Left lung (tissue), 14 donors: ENCODE measurements at places on chromosomes 3 and 15. TPM values are rescaled to one million over a fixed set of nuclear protein-coding genes. Genes with fewer than 3 reads are reported as not detected.

GRCh38 chr15:60803059-60803458 lies 324.1 kb upstream of the ICE2 start:
- H3K4me3 ChIP-seq = no peak overlapping the region
- no peaks in the 10 kb centered on the region for H3K36me3 ChIP-seq
- peaks cover 5% of the 10 kb centered on the region for H3K4me1 ChIP-seq
- no peak overlapping the region for H3K27ac ChIP-seq
- no peak for DNase-seq

GRCh38 chr3:126522363-126522788 lies 1.6 kb upstream of the CHST13 start:
- no peak overlapping the region for H3K4me3 ChIP-seq
- no peak overlapping the region for H3K27ac ChIP-seq
- peak; percentile 49 for DNase-seq
- H3K4me1 ChIP-seq = no peaks in the 10 kb centered on the region
- no peaks in the 10 kb centered on the region for H3K36me3 ChIP-seq

The CALML4 gene
- 3.0 TPM for total RNA-seq

GRCh38 chr3:174387736-174388135 lies 471.4 kb upstream of the NAALADL2 start:
- no peak for DNase-seq
- no peaks in the 10 kb centered on the region for H3K36me3 ChIP-seq
- no peaks in the 10 kb centered on the region for H3K4me1 ChIP-seq
- no peak overlapping the region for H3K4me3 ChIP-seq
- H3K27me3 ChIP-seq = no peaks in the 10 kb centered on the region

DNA sequence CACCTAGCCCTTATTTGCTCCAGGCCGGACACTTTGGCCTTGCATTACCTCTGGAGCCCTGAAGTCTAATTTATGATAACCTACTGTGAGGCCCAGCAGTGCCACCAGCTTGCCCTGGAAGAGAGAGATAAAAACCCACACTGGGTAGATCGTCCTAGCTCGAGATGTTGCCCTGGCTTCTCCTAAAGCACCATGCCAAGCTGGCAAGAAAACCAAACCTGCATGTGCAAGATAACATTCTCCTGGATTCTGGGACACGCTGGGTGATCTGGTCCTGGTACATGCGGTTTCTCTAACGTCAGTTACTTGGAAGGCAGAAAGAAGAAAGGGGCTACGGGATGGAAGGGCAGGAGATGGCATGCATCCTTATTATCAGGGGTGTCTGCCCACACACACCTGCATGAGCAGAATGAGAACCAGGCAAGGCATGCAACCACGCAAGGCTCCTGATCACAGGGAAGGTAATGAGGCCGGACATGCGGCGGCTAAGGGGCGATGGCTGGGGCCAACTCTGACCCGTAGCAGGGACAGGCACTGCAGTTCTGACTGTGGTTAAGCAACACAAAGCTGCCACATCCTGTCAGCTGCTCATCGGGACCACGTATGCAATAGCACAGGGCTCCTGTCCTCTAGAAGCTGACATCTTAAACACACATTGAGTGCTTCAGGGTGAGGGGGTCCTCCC lies 73.0 kb downstream of the OXNAD1 start:
- H3K27me3 ChIP-seq = no peaks in the 10 kb centered on the region
- peak; percentile 39 for DNase-seq
- peak overlapping the region; percentile 64 for H3K27ac ChIP-seq
- H3K4me1 ChIP-seq = peaks cover 9% of the 10 kb centered on the region
- peaks cover 28% of the 10 kb centered on the region for H3K36me3 ChIP-seq

GRCh38 chr3:196985298-196985697 lies 16.7 kb upstream of the PIGZ start:
- H3K27ac ChIP-seq = no peak overlapping the region
- H3K36me3 ChIP-seq = no peaks in the 10 kb centered on the region
- H3K27me3 ChIP-seq = peaks cover 3% of the 10 kb centered on the region
- no peaks in the 10 kb centered on the region for H3K4me1 ChIP-seq

GRCh38 chr3:5376761-5377160 lies 189.3 kb downstream of the EDEM1 start:
- no peaks in the 10 kb centered on the region for H3K27me3 ChIP-seq
- no peak overlapping the region for H3K4me3 ChIP-seq
- no peak overlapping the region for H3K27ac ChIP-seq
- no peak for DNase-seq
- no peaks in the 10 kb centered on the region for H3K4me1 ChIP-seq

DNA sequence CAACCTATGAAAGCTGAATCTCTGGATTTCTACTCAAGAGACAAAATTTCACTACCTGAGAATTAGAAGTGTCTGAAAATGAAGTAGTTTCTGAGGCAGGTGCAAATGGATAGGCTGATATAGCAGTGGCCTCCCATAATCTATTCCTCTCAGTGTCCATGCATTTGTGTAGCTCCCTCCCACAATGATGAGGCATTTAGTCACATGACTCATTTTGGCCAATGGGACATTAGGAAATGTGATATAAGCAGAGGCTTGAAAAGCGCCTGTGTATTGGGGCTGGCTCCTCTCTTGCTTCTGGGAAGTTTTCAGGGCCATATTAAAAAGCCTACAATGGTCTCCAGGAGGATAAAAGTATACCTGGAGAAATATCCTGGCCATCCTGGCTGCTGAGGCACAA lies 79.7 kb upstream of the MRPL3 start:
- DNase-seq = no peak
- no peaks in the 10 kb centered on the region for H3K36me3 ChIP-seq
- no peaks in the 10 kb centered on the region for H3K4me1 ChIP-seq
- no peak overlapping the region for H3K4me3 ChIP-seq
- H3K27me3 ChIP-seq = no peaks in the 10 kb centered on the region

DNA sequence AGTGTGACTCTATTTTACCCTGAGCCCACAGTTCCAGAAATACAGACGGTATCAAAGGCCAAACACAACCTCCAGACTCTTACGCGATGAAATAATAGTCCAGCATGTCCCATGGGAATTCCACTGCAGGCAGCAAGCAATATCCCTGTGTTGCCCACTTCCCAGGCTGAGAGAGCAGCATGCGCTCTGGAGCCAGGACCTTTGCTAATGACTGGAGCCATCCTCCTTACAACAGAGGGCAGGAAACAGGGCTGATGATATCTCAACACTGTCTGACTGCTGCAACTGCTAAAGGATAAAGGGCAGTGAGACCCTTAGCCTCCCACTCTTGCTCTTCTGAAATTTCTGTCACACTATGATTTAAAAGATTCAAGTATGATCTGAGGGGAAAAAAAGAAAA lies 34.8 kb downstream of the MCF2L2 start:
- no peaks in the 10 kb centered on the region for H3K4me1 ChIP-seq
- no peaks in the 10 kb centered on the region for H3K27me3 ChIP-seq
- DNase-seq = no peak
- no peak overlapping the region for H3K4me3 ChIP-seq

The GOLGA6B gene
- not detected for total RNA-seq

DNA sequence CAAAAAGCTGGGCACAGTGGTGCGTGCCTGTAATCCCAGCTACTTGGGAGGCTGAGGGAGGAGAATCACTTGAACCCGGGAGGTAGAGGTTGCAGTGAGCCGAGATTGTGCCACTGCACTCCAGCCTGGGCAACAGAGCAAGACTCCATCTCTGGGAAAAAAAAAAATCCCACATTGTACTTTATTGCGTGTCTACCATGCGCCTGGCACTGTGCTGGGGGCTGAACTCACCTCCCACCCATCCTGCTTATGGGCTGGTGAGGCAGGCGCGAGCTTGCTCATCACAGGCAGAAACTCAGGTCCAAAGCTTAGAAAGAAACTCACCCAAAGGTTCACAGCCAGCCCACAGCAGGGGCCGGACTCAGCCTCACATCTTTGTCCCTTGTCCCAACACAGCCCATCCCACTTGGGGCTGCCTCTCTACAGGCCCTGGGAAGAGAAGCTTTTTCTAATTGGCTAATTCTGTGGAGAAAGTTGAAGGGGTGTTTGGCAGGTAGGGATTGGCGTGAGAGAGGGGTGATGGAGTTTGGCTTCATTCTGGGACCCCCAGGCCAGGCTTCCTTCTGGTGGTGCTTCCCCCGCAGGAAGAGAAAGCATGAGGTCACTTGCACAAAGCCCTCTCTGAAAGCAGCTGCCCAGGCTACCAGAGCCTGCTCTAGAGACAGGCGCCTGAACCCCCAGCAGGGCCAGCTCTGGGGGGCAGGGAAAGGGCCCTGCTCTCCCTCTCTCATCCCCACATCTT lies 122.6 kb upstream of the SMAD3 start:
- DNase-seq = no peak
- H3K4me1 ChIP-seq = peaks cover 3% of the 10 kb centered on the region
- H3K27ac ChIP-seq = no peak overlapping the region
- H3K36me3 ChIP-seq = no peaks in the 10 kb centered on the region

GRCh38 chr3:151293127-151293526 lies 14.8 kb upstream of the P2RY14 start:
- no peaks in the 10 kb centered on the region for H3K27me3 ChIP-seq
- H3K4me1 ChIP-seq = no peaks in the 10 kb centered on the region
- H3K4me3 ChIP-seq = no peak overlapping the region
- H3K27ac ChIP-seq = no peak overlapping the region
- H3K36me3 ChIP-seq = no peaks in the 10 kb centered on the region

DNA sequence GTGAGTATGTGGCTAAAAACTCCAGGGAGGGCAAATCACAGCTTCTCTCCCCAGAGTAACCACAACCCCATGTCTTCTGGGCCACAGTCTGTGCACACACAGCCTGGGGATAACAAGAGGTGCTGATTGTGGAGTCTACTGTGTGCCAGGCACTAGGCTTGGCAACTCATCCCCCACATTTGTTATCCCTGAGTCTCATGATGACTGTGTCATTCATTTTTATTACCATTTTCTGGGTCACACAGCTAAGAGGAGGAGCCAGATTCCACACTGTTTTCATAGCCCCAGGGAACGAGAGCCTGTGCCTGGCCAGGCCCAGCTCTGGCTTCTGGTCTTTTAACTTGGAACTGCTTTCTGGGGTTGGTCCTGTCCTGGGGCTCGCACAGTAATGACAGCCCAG lies 34.5 kb downstream of the ESYT3 start:
- H3K27me3 ChIP-seq = no peaks in the 10 kb centered on the region
- H3K4me1 ChIP-seq = peaks cover 8% of the 10 kb centered on the region
- H3K4me3 ChIP-seq = no peak overlapping the region
- H3K36me3 ChIP-seq = no peaks in the 10 kb centered on the region
- peak overlapping the region; percentile 65 for H3K27ac ChIP-seq
